ENCODE measurements at places on chromosomes 11 and 22.

GRCh38 chr11:133212201-133212600 lies 320.1 kb downstream of the OPCML start:
- DNase-seq, result no peak

DNA sequence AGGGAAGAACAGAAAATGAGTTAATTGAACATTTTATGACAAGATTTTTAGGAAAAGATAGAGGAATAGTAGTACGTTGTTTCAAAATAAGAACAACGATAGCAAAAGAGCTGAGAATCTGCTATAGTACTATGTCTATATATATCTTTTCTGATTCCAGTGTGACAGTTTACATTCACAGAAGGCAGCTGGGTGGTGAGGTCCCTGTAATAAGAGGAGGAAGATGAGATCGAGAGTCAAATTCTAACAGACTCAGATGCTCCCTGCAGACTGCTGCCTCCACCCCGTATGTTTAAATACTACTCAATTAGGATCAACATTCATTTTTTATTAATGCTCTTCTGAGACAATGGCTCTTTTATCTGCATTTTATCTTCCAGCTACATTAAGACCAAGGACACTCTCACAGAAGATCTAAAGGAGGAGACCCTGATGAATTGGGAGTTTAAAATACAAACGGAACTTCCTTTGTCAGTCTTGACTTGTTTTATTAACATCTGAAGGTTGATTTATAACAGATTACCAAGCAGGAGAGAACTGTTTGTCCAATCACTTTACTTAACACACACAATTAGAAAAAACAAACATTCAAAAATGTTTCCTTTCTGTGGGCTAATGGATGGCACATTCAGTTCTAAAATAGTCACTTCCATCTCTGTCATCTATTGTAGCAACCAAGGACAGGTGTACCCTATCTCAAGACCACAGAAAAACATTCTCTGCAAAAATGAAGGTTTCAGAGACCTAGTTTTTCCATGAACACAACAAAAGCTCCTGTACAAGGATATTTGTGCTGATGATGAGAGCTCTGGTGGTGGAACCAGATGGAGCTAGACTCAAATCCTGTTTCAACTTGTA lies 240.2 kb downstream of the CADM1 start:
- DNase-seq, result no peak

DNA sequence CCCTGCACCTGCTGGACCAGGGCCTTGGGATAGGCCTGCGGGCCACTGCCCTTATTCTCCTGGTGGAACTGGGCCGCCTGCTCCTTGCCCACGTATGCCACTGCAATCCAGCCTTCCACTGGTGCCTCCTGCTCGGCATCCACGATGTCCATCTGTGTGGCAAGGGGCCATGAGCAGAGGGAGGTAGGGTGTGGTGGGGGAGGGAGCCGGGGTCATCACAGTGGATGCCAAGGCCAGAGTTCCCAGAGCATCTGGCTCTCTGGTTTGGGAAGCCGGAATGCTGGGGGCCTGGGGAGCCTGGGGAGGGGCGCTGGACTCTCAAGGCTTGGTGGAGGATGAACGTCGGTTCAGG lies 627 bp downstream of the RNF215 start:
- no peak for DNase-seq

DNA sequence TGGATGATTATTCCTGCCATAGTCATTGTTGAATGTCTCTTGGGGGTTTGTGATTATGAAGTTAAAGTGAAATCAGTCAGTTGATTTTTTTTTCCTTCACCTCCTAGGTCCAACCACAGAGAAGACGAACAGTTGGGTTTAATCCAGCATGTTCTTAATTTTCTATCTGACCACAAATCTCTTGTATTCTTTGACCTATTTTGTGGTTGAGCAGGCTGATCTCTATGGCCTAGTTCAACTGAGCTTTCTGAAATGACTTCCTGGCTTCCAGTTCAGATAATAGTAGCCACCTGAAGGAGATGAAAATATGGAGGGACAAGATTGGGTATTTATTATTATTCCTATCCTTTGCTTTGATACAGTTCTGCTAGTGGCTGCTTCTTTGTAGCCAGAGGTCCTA lies 5.2 kb upstream of the OR56A5 start:
- DNase-seq, result no peak

GRCh38 chr22:39940757-39941305 lies 19.4 kb upstream of the TMA7B start:
- DNase-seq, result no peak

DNA sequence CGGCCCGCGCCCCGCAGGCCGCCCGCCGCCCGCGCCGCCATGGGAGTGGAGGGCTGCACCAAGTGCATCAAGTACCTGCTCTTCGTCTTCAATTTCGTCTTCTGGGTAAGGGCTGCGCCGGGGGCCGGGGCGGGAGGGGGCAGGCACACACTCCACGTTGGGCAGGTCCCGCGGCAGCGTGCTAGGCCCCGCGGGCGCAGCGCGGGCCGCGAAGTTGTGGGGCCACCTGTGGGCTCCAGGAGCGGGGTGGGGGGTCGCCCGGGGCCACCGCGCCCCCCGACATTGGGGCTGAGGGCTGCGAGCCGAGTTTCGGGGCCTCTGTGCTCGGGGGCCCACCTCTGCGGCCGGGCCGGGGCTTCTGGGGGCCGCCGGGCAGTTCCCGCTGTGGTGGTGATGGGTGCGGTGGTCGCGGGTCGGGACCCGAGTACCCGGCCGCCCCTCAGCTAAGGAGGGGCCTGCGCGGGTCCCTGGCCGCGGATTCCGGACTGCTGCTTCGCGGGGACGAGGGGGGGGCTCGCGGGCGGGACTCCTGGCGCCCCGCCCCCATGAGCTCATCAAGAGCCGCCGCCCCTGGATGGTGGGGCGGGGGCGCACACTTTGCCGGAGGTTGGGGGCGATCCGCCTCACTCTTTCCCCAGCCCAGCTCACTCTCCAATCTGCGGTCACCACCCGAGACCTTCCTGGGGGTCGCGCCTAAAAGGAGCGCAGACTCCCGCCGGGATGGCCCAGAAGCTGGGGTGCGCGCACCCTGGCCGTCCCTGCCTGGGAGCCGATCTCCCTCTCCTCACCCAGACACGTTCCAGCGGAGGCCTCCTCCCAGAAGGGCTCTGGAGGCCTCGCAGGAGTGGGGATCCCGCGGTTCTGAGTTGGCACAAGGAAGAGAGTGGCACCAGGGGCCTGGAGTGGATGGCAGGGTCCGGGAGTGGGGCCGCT lies 667 bp downstream of the CD81 start:
- DNase-seq, result no peak

DNA sequence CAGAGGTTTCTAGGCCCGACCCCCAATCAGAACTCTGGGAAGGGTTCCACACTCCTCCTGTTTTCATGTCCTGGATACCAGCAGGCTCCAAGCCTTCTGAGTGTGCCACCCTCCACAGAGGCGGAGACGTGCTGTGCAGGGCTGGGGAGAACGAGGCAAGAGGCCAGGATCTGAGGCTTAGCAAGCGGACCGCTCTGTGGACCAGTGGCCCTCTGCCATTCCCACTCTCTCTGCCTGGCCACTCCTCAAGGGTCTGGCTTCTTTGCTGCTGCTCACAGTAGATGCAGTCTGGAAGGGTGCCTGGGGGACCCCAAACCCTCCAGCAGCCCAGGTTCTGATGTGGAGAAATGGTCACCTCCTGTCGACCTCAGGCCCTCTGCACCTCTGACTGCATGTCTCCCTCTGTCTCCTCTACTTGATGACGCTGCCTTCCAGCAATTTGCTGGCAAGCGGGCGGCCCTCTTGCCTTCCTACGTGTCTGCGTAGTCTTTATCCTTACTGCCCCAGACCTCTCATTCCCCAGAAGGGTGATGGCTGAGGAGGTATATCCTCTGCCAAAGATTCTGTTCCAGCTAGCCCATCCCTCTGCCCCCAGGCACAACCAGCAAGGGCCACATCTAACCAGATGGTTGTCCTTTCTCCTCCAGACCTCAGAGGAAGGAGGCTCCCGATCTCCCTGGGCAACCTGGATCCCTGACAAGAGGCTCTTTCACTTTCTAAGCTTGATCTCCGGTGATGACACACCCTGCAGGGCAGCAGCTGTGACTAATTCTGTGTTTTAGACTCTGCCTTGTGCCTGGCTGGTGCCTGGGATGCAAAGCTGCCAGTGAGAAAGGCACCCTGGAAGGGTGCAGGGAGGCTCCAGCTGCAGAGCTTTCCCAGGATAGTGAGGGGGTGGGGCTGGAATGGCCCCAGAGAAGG lies 87.3 kb downstream of the NAT10 start:
- DNase-seq, result peak; percentile 67

- no peak for DNase-seq
Measured at GRCh38 chr11:27965559-27965958, 142.4 kb downstream of the KIF18A start.
